ENCODE measurements at places on chromosomes 5 and 9.

GRCh38 chr5:172446336-172447051, 7.8 kb downstream of the SH3PXD2B start:
- no peak for DNase-seq

- DNase-seq, result no peak
These were observed 1275.4 kb upstream of the CDH18 start for GRCh38 chr5:21263361-21263760.

GRCh38 chr9:38039090-38039906, 29.7 kb downstream of the SHB start:
- DNase-seq, result no peak

- DNase-seq, result no peak
These were observed 379.8 kb downstream of the EFNA5 start for GRCh38 chr5:107290780-107291398.

DNA sequence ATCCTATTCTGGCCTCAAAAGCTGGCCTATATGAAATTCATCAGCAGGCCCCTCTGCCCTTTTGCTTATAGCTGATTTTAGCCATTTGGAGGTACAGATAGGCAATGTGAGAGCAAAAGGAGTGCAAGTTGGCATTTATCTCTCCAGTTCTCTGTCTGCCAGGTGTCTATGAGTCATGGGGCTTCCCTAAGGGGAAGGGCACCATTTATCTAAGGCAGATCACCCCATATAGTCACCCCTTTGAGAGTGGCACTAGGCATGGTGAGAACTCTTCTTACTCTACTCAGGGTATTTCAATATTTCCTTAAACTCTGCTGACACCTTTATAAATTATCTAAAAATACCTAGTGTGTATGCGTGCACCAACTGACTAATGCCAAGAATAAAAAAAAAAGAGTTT, 314.7 kb upstream of the CDH6 start:
- peak; percentile 52 for DNase-seq
